ENCODE measurements at places on chromosomes 3 and 15.

- DNase-seq = no peak
These were observed 287.5 kb downstream of the PTPRG start for GRCh38 chr3:61848885-61849284.

GRCh38 chr3:153313302-153313965, 151.4 kb downstream of the RAP2B start:
- DNase-seq = no peak

- DNase-seq = no peak
These were observed 132.6 kb downstream of the RAB11A start for GRCh38 chr15:66001717-66002426.

GRCh38 chr3:170055209-170055608, 17.4 kb downstream of the GPR160 start:
- DNase-seq = no peak

DNA sequence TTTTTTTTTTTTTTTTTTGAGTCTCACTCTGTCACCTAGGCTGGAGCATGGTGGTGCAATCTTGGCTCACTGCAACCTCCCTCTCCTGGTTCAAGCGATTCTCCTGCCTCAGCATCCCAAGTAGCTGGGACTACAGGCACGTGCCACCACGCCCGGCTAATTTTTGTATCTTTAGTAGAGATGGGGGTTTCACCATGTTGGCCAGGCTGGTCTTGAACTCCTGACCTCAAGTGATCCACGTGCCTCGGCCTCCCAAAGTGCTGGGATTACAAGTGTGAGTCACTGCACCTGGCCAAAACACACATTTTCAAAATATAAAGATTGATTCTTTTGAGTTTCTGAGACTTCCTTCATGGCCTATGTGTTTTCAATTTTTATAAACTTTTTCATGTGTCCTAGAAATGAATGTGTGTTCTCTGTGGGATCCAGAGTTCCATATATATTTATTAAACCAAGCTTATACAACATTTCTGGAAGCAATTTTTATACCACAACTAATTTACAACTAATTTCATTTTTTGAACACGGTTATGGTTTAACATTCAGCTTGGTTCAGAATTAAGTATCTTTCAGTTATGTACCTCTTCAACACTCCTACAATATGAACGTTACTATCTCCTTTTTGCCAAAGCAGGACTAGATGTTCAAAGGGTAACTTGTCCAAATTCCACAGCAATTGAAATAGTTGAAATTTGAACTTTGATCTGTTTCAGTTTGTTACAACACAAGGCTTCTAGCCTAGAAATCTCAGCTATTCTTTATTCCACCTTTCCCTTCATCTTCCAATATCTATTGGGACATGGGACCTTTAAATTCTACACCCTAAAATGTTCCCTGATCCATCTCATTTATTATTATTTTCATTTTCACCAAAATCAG, 1.5 kb downstream of the ACAD11 start:
- no peak for DNase-seq

All from DMS53 (cell line).